Stimulated activated CD4-positive, alpha-beta T cell treated with anti-CD3 and anti-CD28 coated beads, Interleukin-2, amount 100 ng/mL, for 24 hours (primary cell): ENCODE measurements at places on chromosomes 1 and 21.

DNA sequence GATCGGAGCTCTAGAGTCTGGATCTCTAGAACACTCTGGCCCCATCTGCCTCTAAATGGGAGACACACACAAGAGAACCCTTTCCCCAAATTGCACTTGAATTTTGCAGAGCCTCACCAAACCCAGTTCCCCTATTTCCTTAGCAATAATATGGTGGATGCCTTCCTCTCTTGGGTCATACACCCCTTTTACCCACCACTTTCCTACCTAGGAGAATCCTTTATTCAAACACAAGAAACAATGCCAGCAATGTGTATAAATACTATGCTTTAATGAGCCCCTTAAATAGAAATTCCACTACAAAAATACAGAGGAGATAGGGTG is 760 bp upstream of the SF3B4 start:
- no peak for DNase-seq

DNA sequence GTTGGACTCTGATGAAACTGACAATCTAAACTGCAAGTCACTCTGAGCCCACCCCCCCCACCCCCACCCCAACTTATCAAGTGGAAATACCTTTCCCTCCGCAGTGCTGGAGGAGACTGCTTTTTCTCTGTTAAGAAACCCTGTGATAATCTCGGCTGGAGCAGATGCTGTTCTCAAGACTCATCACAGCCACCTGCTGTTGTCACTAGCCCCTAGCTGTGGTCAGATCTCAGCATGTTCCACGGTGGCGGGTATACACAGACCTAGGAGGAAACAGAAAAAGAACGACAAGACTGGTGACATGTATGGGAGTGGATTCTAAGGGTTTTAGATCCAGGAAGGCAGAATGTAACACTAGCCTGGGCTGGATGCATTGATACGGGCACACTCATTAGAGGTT is 2.3 kb downstream of the ACTL8 start:
- DNase-seq: no peak

- no peak for DNase-seq
These were observed 5.4 kb upstream of the GJA8 start for GRCh38 chr1:147897029-147897752.

GRCh38 chr1:63662841-63663240 is 69.6 kb downstream of the PGM1 start:
- no peak for DNase-seq

DNA sequence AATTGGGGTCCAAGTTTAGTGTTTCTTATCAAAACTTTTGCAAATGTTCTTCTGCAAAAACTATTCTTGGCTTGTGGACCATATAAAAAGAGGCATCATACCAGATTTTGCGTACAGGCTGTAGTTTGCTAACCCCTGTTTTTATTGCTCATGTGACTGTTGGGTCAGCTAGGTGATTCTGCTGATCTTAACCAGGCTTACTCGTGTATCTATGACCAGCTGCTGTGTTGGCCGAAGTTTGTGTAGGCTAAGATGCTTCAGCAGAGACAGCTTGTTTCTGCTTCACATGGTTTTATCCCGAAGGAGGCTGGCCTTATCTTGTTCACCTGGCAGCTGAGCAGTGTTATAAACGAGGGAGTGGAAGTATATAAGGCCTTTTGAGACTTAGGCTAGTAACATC is 38.2 kb downstream of the POU2F1 start:
- no peak for DNase-seq

DNA sequence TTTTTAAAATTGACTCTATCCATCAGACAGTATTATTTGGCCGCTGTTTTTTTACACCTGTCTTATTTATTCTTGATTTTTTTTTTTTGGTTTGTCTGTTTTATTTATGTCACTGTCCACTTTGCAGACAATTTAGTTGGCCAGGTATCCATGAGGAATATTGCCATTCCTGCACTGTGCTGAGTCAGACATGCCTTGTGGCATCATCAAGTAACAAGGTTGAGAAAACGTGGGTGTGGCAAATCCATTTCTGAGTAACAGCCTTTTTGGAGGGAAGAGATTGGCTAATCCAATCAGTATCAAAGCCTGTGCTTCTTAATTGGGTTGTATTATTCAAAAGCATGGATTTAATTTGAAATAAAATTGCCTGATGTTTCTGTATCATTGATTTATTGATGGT is 463.1 kb downstream of the USP25 start:
- no peak for DNase-seq

GRCh38 chr1:145946477-145946986 is 11.3 kb downstream of the LIX1L start:
- no peak for DNase-seq

GRCh38 chr1:18352636-18353265 is 128.0 kb upstream of the KLHDC7A start:
- DNase-seq: no peak

GRCh38 chr1:23646091-23646490 is 45.5 kb upstream of the RPL11 start:
- no peak for DNase-seq
